ENCODE measurements at places on chromosomes 12 and 14. TPM values are rescaled to one million over a fixed set of nuclear protein-coding genes. Genes with fewer than 3 reads are reported as not detected.

The MIPOL1 gene
- total RNA-seq = not detected

The PLA2G1B gene
- total RNA-seq = not detected

The TMX1 gene
- 55.1 TPM for total RNA-seq

The HPD gene
- not detected for total RNA-seq

The CPNE6 gene
- total RNA-seq = not detected

The RERG gene
- total RNA-seq = not detected

The SERPINA12 gene
- total RNA-seq = not detected

The PPP1R1A gene
- not detected for total RNA-seq

The CCDC196 gene
- total RNA-seq = not detected

The KLRF1 gene
- total RNA-seq = not detected

The SERPINA10 gene
- total RNA-seq = not detected

The NRL gene
- total RNA-seq = 1.8 TPM

The PPFIBP1 gene
- 74.1 TPM for total RNA-seq

The TAMALIN gene
- 6.0 TPM for total RNA-seq

The ADAMTS20 gene
- not detected for total RNA-seq

The EML1 gene
- 0.68 TPM for total RNA-seq

The CELA1 gene
- not detected for total RNA-seq

The PTPN6 gene
- 252 TPM for total RNA-seq

The CDK2 gene
- 116 TPM for total RNA-seq

The SLC10A1 gene
- total RNA-seq = not detected

The KRT78 gene
- total RNA-seq = not detected

The SSPN gene
- total RNA-seq = not detected

The HSPB8 gene
- not detected for total RNA-seq

The ATF7IP gene
- total RNA-seq = 81.2 TPM

The C14orf119 gene
- 57.7 TPM for total RNA-seq

The KIF26A gene
- 0.34 TPM for total RNA-seq

The LRRIQ1 gene
- total RNA-seq = not detected

The BCL2L14 gene
- total RNA-seq = 1.2 TPM

The MGP gene
- total RNA-seq = not detected

The KCNH3 gene
- 2.9 TPM for total RNA-seq

The ZFYVE1 gene
- total RNA-seq = 9.8 TPM

The LIN7A gene
- 0.48 TPM for total RNA-seq

The ATP2B1 gene
- 19.0 TPM for total RNA-seq
